Activated CD8-positive, alpha-beta memory T cell treated with anti-CD3 and anti-CD28 coated beads, Interleukin-2, amount 10 ng/mL, durations not matched to agents 7 days and 5 days (primary cell): ENCODE measurements at places on chromosomes 1 and 21. TPM values are rescaled to one million over a fixed set of nuclear protein-coding genes. Genes with fewer than 3 reads are reported as not detected.
A peak's percentile ranks its signal among the peaks of the same experiment; 100 is the strongest.

- DNase-seq, result no peak
- H3K36me3 ChIP-seq, result no peaks in the 10 kb centered on the region
- peaks cover 31% of the 10 kb centered on the region for H3K27me3 ChIP-seq
- H3K4me1 ChIP-seq, result no peaks in the 10 kb centered on the region
- H3K27ac ChIP-seq, result no peak overlapping the region
Observed at GRCh38 chr1:160935527-160936258, 18.9 kb downstream of the ITLN2 start.

- no peak overlapping the region for H3K27ac ChIP-seq
- H3K4me1 ChIP-seq, result no peaks in the 10 kb centered on the region
- no peaks in the 10 kb centered on the region for H3K36me3 ChIP-seq
- no peak overlapping the region for H3K4me3 ChIP-seq
- H3K27me3 ChIP-seq, result no peaks in the 10 kb centered on the region
Observed at GRCh38 chr1:68331117-68331865, 99.0 kb upstream of the WLS start.

GRCh38 chr1:205227584-205228013 lies at the start of gene TMCC2:
TSS of gene TMCC2 (plus strand) at chr1:205227946. CDS start at chr1:205228565, 619 bp downstream.
- H3K4me3 ChIP-seq, result peak within 1 kb of the TSS; percentile 91
- peaks cover 44% of the 10 kb centered on the region for H3K4me1 ChIP-seq
- H3K27ac ChIP-seq, result peak within 1 kb of the TSS; percentile 75
- no peaks in the 10 kb centered on the region for H3K36me3 ChIP-seq
- H3K27me3 ChIP-seq, result peaks cover 48% of the 10 kb centered on the region

DNA sequence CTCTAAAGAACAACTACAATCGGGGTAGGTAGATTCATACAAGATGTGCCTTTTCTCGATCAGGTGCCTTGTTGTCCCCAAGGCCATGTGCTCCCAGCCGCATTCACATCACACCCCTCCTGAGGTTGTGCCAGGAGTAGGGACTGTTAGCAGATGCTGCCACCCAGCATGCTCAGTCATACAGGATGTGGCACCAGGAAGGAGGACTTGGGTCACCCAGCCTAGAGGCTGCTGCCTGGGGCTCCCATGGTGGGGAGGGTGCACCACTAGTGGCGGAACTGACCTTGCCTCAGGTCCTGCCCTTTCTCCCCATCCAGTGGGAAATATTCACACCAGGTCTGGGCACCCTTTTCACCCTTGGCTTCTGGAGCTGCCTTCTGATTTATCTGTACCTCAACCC lies 8.3 kb downstream of the TEX35 start:
- no peaks in the 10 kb centered on the region for H3K36me3 ChIP-seq
- H3K4me1 ChIP-seq, result no peaks in the 10 kb centered on the region
- H3K4me3 ChIP-seq, result no peak overlapping the region

WDR64 gene
- 0.12 TPM for total RNA-seq

ACKR1 gene
- total RNA-seq, result not detected

FAM151A gene
- not detected for total RNA-seq
